DMS153 (cell line): ENCODE measurements at places on chromosomes 16 and 17.

DNA sequence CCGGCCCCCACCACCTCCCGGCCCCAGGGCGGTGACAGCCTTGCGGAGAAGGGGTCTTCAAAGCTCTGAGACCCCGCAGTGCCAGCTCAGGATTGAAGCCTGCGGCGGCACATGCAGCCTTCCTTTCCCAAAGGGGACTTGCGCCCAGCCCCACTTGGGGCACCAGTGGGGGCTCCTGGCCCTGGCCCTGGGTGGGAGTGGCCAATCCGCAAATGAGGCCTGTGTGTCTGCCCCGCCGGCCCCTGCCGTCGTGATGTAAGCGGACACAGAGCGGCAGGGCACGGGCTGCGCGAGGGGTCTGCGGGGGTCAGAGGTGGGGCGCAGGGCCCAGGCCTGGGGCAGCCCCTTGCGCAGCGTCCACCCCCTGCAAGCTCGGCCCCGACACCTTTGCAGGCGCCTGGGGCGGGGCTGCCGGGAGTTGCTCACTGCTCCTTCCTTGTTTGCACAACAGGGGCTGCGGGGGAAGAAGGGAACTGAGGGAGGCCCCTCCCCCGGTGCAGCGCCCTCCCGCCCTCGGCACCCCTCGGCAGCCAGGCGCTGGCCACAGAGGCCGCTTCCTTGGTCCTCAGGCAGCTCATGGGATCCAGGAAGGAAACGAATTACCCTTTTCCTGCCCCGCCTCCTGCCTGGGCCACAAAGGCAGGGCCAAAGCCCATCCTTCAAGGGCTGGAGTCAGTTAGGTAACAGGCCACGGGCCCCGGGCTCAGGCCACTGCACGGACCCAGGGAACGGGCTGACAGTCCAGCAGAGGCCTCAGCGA lies 2.9 kb downstream of the SLC16A3 start:
- peak; percentile 82 for DNase-seq

- DNase-seq, result no peak
Measured at GRCh38 chr16:90001761-90002503, 17.3 kb downstream of the DBNDD1 start.

GRCh38 chr17:19753051-19753509 lies 5.0 kb upstream of the ALDH3A1 start:
- DNase-seq, result peak; percentile 27

DNA sequence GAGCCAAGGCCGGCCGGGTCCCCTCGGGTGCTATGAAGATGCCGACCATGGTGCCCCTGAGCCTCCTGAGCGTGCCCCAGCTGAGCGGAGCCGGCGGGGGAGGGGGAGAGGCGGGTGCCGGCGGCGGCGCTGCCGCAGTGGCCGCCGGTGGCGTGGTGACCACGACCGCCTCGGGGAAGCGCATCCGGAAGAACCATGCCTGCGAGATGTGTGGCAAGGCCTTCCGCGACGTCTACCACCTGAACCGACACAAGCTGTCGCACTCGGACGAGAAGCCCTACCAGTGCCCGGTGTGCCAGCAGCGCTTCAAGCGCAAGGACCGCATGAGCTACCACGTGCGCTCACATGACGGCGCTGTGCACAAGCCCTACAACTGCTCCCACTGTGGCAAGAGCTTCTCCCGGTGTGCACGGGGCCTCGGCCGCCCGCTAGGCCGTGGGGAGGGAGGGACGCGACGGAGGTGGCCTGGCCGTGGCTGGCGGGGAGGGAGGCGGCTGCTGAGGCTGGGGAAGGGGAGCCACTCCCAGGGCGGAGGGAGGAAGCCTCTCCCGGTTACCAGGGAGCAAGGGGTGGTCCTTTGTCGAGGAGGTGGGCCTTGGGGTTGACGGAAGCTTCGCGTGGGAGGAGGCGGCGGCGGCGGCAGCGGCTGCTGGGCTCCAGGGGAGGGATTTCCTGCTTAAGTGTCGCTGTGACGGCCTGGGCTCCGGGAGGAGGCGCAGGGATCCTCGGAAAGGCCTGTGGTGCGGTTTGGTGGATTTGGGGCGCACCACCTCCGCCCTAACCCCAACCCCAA lies 1.3 kb downstream of the MAZ start:
- DNase-seq, result peak; percentile 88

DNA sequence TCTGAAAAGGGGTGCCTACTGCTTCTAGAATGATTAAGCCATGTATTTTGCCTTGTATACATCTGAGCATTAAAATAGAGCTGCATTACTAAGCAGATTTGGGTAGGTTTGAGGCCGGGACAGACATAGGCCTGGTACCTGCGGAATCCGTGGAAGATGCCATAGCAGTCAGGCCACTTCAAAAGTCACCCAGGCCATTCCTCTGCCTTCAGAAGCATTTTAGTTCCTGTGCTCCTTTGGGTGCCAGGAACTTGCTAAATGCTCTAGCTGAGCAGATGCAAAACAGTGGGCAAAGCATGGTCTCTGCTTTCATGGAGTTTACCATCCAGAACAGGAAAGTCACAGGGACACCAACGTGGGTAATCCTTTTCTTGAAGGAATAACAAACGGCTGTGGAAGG lies 5.7 kb upstream of the TMEM100 start:
- DNase-seq, result no peak

- no peak for DNase-seq
Measured at GRCh38 chr17:50844117-50844700, 8.8 kb downstream of the WFIKKN2 start.

- DNase-seq, result no peak
Measured at GRCh38 chr16:88535857-88536222, 34.4 kb upstream of the ZC3H18 start.

- DNase-seq, result no peak
Measured at GRCh38 chr16:56401482-56401881, 23.9 kb downstream of the AMFR start.
